Fibroblast of lung (primary cell): ENCODE measurements at places on chromosomes 4 and X.

DNA sequence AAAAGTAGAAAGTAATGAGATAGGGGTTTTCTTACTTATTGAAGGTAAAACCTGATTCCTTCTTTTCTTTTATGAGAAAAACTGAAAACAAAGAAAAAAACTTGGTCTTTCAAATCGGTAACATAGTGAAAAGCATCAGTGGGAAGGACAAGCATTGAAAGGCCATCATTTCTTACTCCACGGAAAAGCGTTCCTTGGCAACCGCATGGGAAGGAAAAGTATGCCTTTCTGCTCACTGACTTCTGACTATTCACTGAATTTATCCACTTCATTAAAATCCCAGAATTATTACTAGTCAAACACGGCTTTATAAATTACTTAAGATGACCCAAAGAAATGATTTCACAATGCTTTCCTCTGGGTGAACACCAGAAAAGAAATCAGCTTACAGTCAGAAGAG lies 646.7 kb downstream of the TLL1 start:
- no peak for DNase-seq

DNA sequence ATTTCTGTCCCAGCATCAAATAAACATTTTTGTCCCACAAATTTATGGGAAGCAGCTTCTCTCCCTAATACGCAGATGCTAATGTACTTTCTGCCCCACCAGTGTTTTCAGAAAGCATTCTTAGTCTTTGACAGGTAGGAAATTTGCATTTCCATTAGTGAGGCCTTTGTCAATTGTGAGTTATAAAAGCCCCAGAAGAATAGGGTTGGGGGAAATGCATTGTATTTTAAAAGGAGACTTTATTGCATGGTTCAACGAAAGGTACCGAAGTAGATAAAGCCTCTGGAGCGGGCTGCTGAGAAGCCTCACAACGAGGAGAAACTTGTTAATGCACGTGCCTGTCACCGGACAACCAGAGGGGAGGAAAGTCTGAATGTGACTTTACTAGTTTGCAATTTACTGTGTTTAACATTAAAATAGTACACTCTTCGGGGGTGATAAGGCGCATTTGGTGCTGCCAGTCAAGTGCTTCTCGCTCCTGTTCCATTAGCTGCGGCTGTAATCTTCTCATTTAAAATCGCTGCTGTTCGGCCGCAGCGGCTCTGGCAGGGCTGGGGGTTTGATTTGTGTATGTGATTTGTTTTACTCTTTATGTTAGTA lies 63.4 kb downstream of the DCTD start:
- DNase-seq = no peak

- DNase-seq = no peak
Measured at GRCh38 chrX:132614297-132614696, 125.5 kb upstream of the MBNL3 start.

DNA sequence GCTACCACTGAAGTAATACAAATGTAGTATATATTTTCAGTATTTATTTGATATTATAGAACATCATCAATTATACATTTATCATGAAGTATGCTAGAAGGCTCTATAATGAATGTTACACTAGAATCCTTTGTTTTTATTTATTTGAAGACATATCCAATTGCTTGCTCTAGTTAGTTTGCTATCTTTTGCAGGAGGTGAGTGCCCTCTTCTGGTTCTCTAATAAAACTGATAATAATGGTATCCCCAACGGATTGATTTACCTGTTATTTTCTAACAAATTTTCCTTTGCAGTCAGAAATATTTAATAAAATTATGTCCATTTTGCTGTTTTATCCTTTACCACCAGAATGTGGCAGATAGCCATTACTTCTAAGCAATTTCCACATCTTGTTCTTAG lies 274.3 kb upstream of the TACR3 start:
- no peak for DNase-seq

DNA sequence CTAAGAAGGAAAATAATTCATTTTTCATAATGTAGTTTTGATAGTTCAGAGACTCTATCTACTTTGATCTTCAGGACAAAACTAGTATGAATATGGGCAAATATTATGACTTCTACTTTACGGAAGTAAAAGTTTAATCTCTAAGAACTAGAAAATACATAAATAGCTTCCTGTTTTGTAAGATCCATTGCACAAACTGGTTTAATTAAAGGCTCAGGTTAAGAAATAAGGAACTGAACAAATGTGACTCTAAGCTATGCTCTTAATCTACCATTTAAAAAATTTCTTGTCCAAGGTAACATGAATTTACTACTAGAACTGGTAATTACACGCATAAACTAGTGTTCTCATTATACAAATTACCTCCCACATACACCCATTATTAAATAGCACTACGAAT lies 360.6 kb downstream of the INPP4B start:
- DNase-seq = no peak

- DNase-seq = peak; percentile 88
Measured at GRCh38 chr4:123785538-123785937, 388.9 kb downstream of the SPRY1 start.

DNA sequence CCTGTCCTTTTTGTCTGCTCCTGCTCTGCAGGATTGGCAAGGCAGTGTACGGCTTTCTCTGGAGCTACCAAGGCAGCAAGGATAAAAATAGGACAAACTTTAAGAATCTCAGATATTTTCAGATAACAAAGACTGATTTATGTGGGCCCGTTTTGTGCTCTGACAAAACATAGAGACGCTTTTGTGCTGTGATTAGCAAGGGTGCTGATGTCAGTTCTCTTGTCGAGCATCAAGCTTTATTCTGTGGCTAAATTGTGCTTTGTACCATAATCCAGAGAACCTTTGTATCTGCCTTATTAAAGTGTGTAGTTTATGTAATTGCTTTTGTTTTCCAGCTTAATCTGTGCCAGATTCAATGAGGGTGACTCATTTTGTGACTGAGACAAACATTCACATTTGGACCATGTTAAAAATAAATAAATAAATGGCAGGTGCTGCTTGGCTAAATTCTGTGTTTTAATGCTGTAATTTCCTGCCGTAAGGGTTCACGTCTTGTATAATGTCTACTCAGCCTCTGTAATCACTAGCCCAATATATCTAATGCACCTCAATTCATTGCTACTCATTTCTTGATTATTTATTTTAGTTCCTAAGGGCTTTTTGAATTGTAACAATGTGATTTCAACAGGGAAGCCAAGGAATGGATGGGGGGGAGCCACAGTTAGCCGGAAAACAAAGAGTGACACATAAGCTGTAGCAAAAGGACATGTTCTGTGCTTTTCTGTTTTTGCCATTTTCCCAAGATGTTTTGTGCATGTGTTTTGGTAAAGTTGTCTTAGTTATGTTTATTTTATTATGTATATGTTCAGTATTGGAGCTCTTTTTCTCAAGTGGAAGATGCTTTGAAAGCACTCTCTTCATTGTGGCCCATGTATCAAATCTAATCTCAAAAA lies 75.1 kb downstream of the GAB1 start:
- DNase-seq = peak; percentile 51

DNA sequence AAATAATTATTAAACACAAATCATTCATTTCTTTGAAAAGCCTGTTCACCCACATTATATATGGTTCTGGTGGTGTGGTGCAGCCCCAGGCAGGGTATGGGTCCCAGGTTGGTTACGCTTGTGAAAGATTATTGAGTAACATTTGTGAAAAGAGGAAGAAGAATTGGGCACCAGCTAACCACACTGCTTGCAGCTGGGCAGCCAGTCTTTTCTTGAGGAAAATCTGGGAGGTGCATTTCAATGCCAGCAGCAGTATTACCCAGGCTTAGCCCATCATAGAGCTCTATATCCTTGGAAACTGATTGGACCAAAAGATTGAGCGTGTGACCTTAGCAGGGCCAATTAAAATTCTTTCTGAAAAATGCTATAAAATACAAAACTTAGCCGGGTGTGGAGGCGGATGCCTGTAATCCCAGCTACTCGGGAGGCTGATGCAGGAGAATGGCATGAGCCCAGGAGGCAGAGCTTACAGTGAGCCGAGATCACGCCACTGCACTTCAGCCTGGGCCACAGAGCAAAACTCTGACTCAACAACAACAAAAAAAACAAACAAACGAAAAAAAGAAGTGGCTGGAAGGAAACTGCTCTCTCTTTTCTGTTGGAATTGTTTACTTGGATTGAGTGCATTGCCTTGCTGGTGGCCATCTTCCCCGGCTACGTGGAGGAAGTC lies 9.7 kb upstream of the PLAC8 start:
- DNase-seq = no peak

GRCh38 chrX:16903274-16904022 lies 33.3 kb upstream of the RBBP7 start:
- no peak for DNase-seq

GRCh38 chr4:170248576-170248975 lies 158.8 kb upstream of the AADAT start:
- peak; percentile 30 for DNase-seq

DNA sequence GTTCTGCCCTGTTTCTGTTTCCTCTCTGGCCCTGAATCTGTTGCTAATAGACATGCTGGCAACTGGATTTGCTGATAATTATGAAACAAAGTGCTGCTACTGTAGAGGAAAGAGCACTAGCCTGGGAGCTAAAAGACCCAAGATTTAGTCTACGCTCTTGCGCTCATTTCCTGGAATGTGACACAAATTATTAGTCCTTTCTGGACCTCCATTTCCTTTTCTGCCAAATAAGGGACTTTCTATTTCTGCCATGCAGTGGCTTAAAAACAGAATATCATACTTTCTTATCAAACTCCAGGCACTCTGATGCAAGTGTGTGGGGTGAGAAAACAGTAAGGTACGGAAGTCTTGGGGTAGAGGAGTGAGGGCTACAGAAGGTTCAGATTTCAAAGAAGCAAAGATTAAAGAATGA lies 48.3 kb upstream of the GPR174 start:
- DNase-seq = no peak

DNA sequence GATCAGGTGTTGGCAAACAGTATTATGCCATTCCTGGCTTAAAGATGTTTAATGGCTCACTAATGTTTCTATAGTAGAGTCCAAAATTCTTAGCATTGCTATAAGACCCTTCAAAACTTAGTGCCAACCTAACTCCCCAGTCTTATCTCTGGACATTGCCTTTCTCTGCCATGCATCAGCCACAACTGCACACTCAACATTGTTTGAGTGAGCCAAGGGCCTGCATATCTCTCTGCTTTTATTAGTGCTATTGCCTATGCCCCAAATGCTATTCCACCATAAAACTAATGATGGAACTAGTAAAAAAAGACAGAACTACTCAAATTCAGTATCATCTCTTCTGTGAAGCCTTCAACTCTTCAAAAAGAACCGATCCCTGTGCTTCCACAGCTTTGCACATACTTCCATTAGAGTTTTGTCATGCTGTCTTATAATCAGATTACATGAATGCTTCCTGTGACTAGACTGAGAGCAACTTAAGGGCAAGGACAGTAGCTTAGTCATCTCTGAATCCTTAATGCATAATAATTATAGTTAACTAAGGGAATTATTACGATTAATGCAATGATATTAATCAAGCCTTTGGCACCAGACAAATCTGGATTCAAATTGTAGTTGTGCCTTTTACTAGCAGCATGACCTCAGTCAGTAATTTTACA lies 53.7 kb downstream of the CHM start:
- no peak for DNase-seq

- DNase-seq = no peak
Measured at GRCh38 chrX:97416461-97416860, 532.8 kb downstream of the RPA4 start.

GRCh38 chr4:100695871-100696270 lies 178.0 kb upstream of the EMCN start:
- no peak for DNase-seq

- DNase-seq = no peak
Measured at GRCh38 chr4:153787061-153787560, 1.8 kb downstream of the SFRP2 start.

GRCh38 chr4:177251237-177251636 lies 58.4 kb upstream of the NEIL3 start:
- no peak for DNase-seq

GRCh38 chr4:123248085-123248659 lies 148.4 kb upstream of the SPRY1 start:
- no peak for DNase-seq

DNA sequence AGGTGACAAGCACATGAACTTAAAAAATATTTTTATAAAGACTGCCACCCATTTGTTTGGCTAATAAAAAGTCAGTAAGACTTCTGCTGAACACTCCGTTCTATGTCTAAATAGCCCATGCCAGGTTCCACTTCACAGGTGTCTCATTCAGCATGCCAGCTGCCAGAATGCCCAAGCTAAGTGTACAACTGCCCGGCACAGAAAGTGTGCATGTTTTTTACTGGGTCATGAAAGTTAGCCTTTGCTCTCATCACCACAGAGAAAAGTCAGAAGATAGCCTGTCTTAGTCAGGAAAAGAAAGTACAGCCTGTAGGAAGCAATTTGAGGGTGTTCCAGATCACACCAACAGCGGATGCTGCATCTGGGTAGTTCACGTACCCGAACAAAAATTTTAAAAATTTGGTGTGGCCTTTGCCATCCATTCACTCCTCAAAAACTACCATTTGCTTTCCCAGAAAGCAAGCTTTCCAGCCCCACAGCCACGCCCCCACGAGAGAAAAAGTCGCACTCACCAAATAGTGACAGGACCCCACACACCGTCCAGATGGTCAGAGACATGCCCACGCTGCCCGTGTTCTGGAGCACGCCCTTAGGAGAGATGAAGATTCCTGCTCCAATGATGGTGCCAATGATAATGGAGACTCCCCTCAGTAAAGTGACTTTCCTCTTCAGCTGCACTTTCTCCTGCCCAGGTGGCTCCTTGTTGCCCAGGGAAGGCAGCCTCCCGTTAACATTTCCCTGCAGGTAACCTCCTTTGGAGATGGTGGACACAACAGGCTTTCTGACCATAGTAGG lies 671 bp downstream of the SLC7A11 start:
- peak; percentile 56 for DNase-seq

DNA sequence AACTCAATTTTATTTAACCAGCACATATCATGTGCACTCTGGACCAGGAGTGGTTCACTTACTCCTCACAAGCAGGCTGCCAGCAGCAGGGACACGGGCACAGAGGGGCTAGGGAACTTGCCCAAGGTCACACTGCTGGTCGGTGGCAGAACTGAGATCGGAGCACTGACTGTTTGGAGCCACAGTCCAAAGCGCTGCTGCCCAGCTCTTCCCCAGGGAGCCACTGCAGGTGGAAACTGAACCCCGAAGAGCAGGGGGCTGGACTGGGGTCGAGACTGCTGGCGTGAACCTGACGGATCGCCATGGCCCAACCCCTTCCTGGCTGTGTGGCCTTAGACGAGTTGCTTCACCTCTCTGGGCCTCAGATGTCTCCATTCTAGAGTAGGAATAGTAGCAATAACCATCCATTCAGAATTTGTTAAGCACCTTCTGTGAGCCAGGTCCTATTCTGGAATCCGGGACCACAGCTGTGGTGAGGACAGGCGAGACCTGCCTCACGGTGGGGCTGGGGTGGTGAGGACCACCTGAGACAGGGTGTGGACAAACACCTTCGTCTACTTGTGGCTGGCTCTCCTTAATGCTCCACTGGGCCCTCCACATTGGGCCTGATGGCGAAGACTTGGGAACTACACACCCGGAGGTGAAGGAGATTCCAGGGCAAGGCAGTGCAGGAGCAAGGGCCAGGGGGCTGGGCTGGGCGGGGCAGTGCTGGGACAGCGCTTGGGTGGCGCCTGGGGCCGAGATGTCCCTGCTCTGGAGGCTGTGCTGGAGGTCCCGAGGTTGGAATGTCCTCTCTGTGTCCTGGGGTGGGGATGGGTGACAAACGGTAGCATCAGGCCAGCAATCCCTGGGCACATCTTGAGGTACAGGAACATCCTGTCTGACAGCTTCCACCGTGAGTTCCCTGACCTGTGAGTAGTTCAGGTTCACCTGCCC lies 32.0 kb upstream of the KIAA0232 start:
- no peak for DNase-seq
